Aorta (tissue), 5 donors: ENCODE measurements at places on chromosomes 11 and 22. TPM values are rescaled to one million over a fixed set of nuclear protein-coding genes. Genes with fewer than 3 reads are reported as not detected.

DNA sequence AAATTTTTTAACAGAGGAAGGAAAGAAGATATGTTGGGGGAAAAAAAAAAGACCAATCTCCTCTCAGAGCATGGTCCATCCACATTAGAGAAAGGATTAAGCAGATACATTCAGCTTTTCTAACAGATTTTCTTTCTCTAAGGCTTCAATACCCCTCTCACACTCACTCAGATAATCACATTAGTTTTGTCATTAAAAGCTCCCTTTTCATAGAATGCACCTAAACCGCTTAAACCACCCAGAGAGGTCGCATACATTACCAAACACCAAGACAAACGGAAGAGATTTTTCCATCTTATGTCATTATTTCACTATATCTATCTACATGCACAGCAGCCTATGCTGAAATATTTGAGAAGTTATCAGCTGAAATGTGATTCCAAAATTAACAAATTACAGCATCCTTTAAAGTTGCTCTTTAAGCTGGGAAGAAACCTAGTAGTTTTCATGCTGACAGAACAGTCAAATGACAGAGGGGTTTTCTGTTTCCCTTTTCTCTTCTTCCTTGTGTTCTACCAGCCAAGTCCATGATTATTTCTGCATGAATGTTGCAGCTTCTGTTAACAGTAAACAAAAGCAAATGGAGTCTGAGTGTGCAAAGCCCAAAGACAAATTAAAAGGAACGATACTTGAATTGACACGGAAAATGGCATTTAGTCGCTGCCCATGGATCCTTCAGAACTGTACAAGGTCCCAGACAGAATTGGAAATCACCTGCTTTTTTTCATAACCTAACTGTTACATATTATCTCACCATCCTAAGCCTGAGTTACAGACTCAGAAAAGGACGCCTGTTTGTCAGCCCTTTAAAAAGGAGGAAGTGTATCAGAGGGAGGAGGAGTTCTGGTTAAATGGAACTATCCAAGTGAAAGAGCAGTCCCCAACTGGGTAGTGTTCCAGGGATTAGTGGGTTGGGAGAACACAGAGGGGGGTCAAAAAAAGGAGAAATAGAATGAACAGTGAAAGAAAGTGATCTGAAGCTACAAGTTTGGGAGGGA, 54.6 kb downstream of the PRCP start:
- DNase-seq = no peak

GRCh38 chr11:17415523-17416104, 27.2 kb upstream of the KCNJ11 start:
- DNase-seq = no peak

- DNase-seq = no peak
Measured at GRCh38 chr11:31645747-31646146, 136.2 kb downstream of the ELP4 start.

Gene FLRT1
- total RNA-seq = 0.60 TPM
